ENCODE measurements at places on chromosomes 2 and 18.

GRCh38 chr2:220985561-220985960, 586.5 kb downstream of the EPHA4 start:
- no peak overlapping the region for H3K4me3 ChIP-seq
- DNase-seq = peak; percentile 42
- H3K27ac ChIP-seq = no peak overlapping the region
- no peaks in the 10 kb centered on the region for H3K4me1 ChIP-seq

- no peak overlapping the region for H3K27ac ChIP-seq
- no peak overlapping the region for H3K4me3 ChIP-seq
- H3K36me3 ChIP-seq = no peaks in the 10 kb centered on the region
- peaks cover 7% of the 10 kb centered on the region for H3K4me1 ChIP-seq
- no peak for DNase-seq
Observed at GRCh38 chr18:37294951-37295350, 270.6 kb downstream of the CELF4 start.

- no peaks in the 10 kb centered on the region for H3K36me3 ChIP-seq
- DNase-seq = peak; percentile 9
Observed at GRCh38 chr18:11119550-11119949, 29.8 kb downstream of the PIEZO2 start.

GRCh38 chr2:111121828-111122630, 1.3 kb downstream of the BCL2L11 start:
- H3K4me1 ChIP-seq = peaks cover 5% of the 10 kb centered on the region
- peak overlapping the region; percentile 49 for H3K27ac ChIP-seq
- peak; percentile 83 for DNase-seq
- H3K36me3 ChIP-seq = no peaks in the 10 kb centered on the region
- peak overlapping the region; percentile 82 for H3K4me3 ChIP-seq

- no peaks in the 10 kb centered on the region for H3K4me1 ChIP-seq
- no peak overlapping the region for H3K4me3 ChIP-seq
- no peak overlapping the region for H3K27ac ChIP-seq
Observed at GRCh38 chr18:51234117-51235008, 36.9 kb upstream of the MEX3C start.

GRCh38 chr2:238562446-238562845, 135.7 kb downstream of the ASB1 start:
- no peaks in the 10 kb centered on the region for H3K36me3 ChIP-seq
- H3K4me3 ChIP-seq = no peak overlapping the region
- no peak for DNase-seq

DNA sequence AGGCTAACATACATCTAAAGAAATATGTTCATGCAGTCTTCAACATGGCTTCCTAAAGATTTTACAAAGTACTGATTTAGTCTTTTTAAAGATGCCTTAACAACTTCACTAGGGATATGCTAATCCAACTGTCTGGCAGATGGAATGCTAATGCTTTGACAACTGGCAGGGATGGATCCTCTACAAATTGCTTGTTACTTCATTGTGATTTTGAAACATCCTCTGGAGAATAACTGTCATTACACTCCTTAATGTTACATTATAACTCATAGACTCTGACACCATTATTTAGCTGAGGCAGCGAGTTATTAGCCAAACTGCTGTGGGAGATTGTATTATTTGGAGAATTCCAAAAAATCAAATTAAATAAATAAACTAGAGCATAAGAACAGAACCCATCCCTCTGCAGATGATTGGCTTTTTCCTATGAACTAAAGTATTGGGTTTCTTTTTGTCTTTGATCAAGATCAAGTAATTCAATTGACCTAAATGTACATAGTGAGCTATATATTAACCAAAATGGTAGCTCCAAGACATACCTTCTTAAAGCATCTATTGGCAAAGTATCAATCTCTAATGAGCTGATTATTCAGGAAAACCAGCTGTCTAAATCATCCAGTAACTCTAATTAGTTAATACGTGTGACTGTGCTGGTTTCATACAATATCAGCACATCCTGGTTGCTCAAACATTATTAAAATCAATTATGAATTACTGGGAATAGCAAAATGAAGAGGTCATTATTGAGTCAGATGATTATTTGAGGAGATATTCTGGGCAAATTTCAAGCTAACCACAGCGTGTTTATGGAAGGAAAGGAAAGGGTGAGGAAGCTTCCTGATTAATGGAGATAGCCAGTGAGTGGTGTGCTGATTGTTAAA, 321.3 kb upstream of the TFPI start:
- no peak overlapping the region for H3K4me3 ChIP-seq
- H3K27me3 ChIP-seq = no peaks in the 10 kb centered on the region
- no peaks in the 10 kb centered on the region for H3K4me1 ChIP-seq
- peak; percentile 19 for DNase-seq

- H3K36me3 ChIP-seq = no peaks in the 10 kb centered on the region
- H3K4me3 ChIP-seq = no peak overlapping the region
Observed at GRCh38 chr2:168521053-168521741, 65.1 kb downstream of the CERS6 start.

- peak overlapping the region; percentile 39 for H3K4me3 ChIP-seq
- peak overlapping the region; percentile 77 for H3K27ac ChIP-seq
- no peaks in the 10 kb centered on the region for H3K27me3 ChIP-seq
- H3K4me1 ChIP-seq = peaks cover 4% of the 10 kb centered on the region
Observed at GRCh38 chr2:241509155-241509784, 886 bp upstream of the STK25 start.

GRCh38 chr2:11560806-11561205, 27.0 kb downstream of the GREB1 start:
- no peaks in the 10 kb centered on the region for H3K36me3 ChIP-seq
- H3K4me1 ChIP-seq = no peaks in the 10 kb centered on the region
- peaks cover 8% of the 10 kb centered on the region for H3K27me3 ChIP-seq
- no peak for DNase-seq

GRCh38 chr2:85886590-85886989, 2.2 kb downstream of the ST3GAL5 start:
- no peaks in the 10 kb centered on the region for H3K36me3 ChIP-seq
- peak overlapping the region; percentile 11 for H3K4me3 ChIP-seq
- DNase-seq = peak; percentile 76
- peaks cover 18% of the 10 kb centered on the region for H3K4me1 ChIP-seq
- no peaks in the 10 kb centered on the region for H3K27me3 ChIP-seq
- peak overlapping the region; percentile 44 for H3K27ac ChIP-seq

- no peaks in the 10 kb centered on the region for H3K4me1 ChIP-seq
- DNase-seq = no peak
- no peaks in the 10 kb centered on the region for H3K27me3 ChIP-seq
- H3K36me3 ChIP-seq = no peaks in the 10 kb centered on the region
Observed at GRCh38 chr18:60092073-60092472, 192.3 kb downstream of the PMAIP1 start.

DNA sequence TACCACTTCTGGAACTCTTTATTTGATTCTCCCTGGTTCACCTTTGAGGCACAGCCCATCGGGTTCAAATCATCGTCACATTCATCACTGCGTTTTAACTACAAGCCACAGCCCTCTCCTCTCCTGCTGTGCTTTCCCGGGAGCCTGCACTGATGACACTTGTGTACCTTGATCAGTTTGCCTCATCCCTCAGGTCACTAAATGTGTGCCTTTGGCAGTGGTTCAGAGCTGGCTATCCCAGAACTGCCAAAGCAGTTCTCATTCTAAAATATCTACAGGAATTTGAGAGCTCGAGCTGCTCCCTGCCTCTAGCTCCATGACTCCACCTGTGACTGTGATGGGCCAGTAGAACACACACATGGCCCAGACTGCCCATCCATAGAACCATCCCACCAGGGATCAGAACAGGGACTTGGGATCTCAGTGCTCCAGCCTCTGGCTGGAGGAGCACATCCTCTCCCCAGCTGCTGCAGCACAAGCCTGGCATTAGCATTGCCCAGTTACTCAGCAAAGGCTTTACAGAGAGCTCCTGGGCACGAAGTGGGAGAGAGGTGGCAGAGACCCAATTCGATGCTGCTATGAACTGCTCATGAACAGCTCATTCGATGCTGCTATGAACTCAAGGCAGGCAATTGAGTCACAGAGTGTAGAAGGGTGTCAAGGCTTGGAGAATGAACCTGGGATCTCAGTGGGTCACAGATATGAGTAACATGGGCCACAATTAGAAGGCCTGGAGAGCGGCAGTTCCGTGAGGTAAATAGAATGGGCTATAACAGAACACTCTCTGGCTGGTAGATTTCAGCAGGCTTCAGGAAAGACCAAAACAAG, 41.9 kb downstream of the EVA1A start:
- peaks cover 2% of the 10 kb centered on the region for H3K4me1 ChIP-seq
- H3K27ac ChIP-seq = no peak overlapping the region
- peaks cover 6% of the 10 kb centered on the region for H3K36me3 ChIP-seq

DNA sequence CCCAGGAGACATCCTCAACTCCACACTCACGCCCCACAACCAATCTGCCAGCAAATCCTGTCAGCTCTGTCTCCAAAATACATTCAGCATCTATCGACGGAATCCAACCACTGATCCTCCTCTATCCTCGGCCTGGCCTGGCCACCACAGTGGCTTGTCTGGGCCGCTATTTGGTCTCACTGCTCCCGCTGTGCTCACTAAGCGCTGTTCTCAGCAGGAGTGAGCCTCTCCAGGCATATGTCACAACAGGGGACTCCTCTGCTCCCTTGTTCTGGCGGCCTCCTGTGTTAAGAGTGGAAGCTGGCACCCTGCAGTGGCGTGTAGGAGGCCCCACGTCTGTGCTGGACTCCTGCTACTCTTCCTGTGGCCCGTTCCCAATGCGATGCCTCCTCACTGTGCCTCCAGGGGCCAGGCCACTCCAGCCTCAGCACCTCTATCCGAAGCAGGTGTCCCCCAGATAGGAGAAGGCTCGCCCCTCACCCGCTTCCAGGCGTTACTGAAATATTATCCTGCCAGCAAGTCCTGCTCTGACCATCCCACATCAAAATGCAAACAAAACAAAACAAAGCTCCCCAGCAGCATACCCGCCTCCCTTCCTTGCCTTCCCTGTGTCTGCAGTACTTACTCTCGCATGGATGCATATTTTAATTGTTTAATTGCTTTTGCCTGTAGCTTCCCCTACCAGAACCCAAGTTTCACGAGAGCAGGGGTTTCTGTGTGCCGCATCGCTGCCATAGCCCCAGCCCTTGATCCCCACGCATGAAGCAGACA, 39.9 kb downstream of the CENPO start:
- H3K36me3 ChIP-seq = peaks cover 3% of the 10 kb centered on the region
- no peaks in the 10 kb centered on the region for H3K4me1 ChIP-seq
- DNase-seq = no peak
- no peaks in the 10 kb centered on the region for H3K27me3 ChIP-seq

GRCh38 chr2:205022841-205023240, 477.6 kb downstream of the PARD3B start:
- DNase-seq = no peak
- no peaks in the 10 kb centered on the region for H3K36me3 ChIP-seq
- no peaks in the 10 kb centered on the region for H3K27me3 ChIP-seq
- peaks cover 8% of the 10 kb centered on the region for H3K4me1 ChIP-seq
- H3K4me3 ChIP-seq = no peak overlapping the region
- no peak overlapping the region for H3K27ac ChIP-seq

- peak overlapping the region; percentile 69 for H3K27ac ChIP-seq
- H3K4me3 ChIP-seq = peak overlapping the region; percentile 54
- peak; percentile 94 for DNase-seq
- peaks cover 4% of the 10 kb centered on the region for H3K4me1 ChIP-seq
- H3K27me3 ChIP-seq = no peaks in the 10 kb centered on the region
Observed at GRCh38 chr18:62425465-62426190, 97.2 kb upstream of the ZCCHC2 start.

GRCh38 chr18:8124232-8125146, 484.7 kb upstream of the RAB12 start:
- H3K36me3 ChIP-seq = no peaks in the 10 kb centered on the region
- no peak overlapping the region for H3K4me3 ChIP-seq
- DNase-seq = no peak
- no peaks in the 10 kb centered on the region for H3K27me3 ChIP-seq
- peaks cover 3% of the 10 kb centered on the region for H3K4me1 ChIP-seq
- H3K27ac ChIP-seq = no peak overlapping the region

- no peak overlapping the region for H3K4me3 ChIP-seq
- no peaks in the 10 kb centered on the region for H3K27me3 ChIP-seq
- no peak overlapping the region for H3K27ac ChIP-seq
- H3K36me3 ChIP-seq = no peaks in the 10 kb centered on the region
- H3K4me1 ChIP-seq = no peaks in the 10 kb centered on the region
Observed at GRCh38 chr18:58952858-58953257, 88.2 kb downstream of the ZNF532 start.

- H3K36me3 ChIP-seq = no peaks in the 10 kb centered on the region
- no peaks in the 10 kb centered on the region for H3K27me3 ChIP-seq
- H3K4me1 ChIP-seq = peaks cover 2% of the 10 kb centered on the region
- no peak overlapping the region for H3K4me3 ChIP-seq
Observed at GRCh38 chr2:39593439-39594393, 72.0 kb upstream of the TMEM178A start.

DNA sequence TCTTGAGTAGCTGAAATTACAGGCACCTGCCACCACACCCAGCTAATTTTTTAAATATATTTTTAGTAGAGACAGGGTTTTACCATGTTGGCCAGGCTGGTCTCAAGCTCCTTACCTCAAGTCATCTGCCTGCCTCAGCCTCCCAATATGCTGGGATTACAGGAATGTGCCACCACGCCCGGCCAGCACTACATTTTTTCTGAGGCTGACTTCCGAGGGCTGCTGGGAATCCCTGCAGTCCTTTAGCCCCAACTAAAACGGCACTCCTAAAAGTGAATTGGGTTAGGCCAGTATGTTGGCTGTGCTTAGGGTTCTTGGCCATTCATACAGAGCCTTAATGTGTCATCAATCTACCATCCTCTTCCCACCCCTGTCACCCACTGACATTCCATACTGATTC, 375.4 kb downstream of the DCC start:
- H3K36me3 ChIP-seq = no peaks in the 10 kb centered on the region
- no peak overlapping the region for H3K27ac ChIP-seq
- H3K4me3 ChIP-seq = no peak overlapping the region
- DNase-seq = no peak

- H3K4me3 ChIP-seq = no peak overlapping the region
Observed at GRCh38 chr2:56522605-56523089, 338.9 kb downstream of the CCDC85A start.

GRCh38 chr2:128308889-128309279, 9.8 kb downstream of the HS6ST1 start:
- DNase-seq = no peak
- peaks cover 2% of the 10 kb centered on the region for H3K36me3 ChIP-seq
- H3K4me3 ChIP-seq = no peak overlapping the region

- H3K4me3 ChIP-seq = no peak overlapping the region
- DNase-seq = no peak
- H3K27ac ChIP-seq = no peak overlapping the region
- H3K4me1 ChIP-seq = no peaks in the 10 kb centered on the region
Observed at GRCh38 chr2:13876491-13877037, 756.0 kb upstream of the LRATD1 start.

- H3K4me1 ChIP-seq = peaks cover 3% of the 10 kb centered on the region
- H3K36me3 ChIP-seq = no peaks in the 10 kb centered on the region
- H3K27ac ChIP-seq = no peak overlapping the region
- H3K27me3 ChIP-seq = no peaks in the 10 kb centered on the region
- H3K4me3 ChIP-seq = no peak overlapping the region
Observed at GRCh38 chr2:72581560-72582181, 244.2 kb downstream of the EXOC6B start.

GRCh38 chr2:74715081-74715791, 61.2 kb downstream of the SEMA4F start:
- DNase-seq = peak; percentile 64
- H3K36me3 ChIP-seq = no peaks in the 10 kb centered on the region
- H3K27me3 ChIP-seq = no peaks in the 10 kb centered on the region
- peak overlapping the region; percentile 61 for H3K4me3 ChIP-seq

Data from fibroblast of lung (primary cell).